ENCODE measurements at places on chromosomes 2 and 18.
A peak's percentile ranks its signal among the peaks of the same experiment; 100 is the strongest.

GRCh38 chr2:147197754-147198483, 646.9 kb upstream of the ACVR2A start:
- DNase-seq: no peak

DNA sequence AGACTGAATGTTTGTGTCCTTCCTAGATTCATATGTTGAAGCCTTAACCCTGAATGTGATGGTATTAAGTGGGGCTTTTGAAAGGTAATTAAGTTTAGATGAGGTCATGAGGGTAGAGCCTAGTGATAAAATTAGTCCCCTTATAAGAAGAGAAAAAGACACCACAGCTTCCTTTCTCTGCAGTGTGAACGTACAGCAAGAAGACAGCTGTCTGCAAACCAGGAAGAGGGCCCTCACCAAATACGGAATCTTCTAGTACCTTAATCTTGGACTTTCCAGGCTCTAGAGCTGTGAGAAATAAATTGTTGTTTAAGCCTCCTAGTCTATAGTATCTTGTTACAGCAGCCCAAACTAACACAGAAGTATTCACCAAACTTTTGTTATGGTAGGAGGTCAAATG, 57.1 kb upstream of the CYTIP start:
- no peak for DNase-seq

DNA sequence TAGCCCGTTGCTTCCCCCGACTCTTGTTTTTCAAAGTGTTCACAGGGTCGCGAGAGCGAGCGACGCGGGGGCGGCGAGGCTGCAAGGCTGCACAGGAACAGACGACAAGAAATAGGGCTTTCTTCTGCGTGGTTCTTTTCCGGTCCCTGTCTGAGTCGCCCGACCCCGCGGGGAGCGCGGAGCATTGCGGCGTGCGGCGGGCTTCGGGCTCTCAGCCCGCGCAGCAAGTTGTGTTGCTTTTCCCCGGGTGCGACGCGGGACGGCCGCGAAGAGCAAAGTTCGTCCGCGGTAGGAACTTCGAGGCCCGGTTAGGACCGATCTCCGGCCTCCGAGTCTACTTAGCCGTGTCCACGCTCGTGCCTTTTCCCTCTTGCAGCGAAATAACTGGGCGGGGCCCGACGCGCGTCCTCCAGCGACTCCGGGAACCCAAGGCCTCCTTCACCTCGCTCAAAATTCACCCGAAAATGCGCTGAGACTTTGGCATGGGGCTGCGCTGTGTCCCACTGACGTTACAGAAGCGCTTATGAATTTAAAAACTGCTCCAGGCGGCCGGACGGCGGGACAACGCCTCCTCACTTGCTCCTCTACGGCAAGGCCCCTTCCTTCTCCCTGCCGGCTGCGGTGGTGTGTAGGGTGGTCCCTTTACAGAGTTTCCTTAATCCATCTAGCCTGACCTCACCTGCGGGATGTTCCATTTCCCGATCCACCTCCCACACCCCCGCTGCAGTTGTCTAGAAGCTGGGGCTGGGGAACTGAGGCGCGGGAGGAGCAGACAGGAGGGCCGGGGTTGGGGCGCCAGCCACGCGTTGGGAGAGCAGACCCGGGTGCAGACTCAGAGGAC, 1.5 kb upstream of the BCL2L11 start:
- DNase-seq: no peak

- DNase-seq: peak; percentile 80
These were observed at the start of gene SERPINE2 for GRCh38 chr2:224039080-224039769. SERPINE2 (minus strand) TSS chr2:224039286; CDS start chr2:224001900, 37,386 bp downstream.

- no peak for DNase-seq
These were observed 15.2 kb downstream of the IL18RAP start for GRCh38 chr2:102438111-102438510.

DNA sequence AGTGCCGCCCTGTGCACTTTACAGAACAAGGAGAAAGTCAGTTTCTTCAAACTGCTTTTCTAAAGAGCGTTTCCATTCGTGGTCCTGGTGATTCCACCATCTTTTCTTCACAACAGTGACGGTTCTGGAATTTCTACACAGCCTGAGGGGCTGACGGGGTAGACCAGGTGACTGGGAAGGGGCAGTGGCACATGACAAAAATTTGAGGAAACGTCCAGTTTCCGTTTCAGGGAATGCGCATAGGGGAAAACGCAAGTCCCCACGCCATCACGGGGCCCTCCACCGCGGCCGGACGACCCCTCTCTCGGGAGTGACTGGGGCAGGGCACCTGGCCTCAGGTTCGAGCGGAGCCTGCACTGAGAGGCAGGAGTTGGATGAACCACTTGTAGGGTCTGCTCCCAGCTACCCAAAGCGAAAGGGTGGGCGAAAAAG, 980 bp upstream of the SPTBN1 start:
- peak; percentile 65 for DNase-seq
